ENCODE measurements at places on chromosomes 2 and 18.
A peak's percentile ranks its signal among the peaks of the same experiment; 100 is the strongest.

DNA sequence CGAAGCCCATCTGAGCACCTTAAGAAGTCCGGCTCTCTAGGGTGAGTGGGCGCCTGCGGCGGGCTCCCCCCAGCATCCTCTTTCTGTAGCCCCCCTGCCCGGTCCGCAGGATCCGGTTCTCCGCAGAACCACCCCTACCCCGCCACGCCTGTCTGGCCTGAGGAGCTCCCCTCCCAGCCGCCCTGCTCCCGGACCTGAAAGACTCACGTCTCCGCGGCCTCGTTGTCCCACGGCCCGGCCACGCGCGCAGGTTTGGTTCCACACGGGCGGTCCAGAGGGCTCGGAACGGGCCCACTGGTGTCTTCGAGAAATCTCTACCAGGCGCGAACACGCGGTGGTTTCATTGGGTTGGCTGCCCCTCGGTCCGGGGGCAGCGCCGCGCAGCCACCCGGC, 237 bp downstream of the SLC39A6 start:
- no peak for DNase-seq

- DNase-seq: peak; percentile 32
Measured at GRCh38 chr2:26852405-26853306, 4.7 kb downstream of the DPYSL5 start.

DNA sequence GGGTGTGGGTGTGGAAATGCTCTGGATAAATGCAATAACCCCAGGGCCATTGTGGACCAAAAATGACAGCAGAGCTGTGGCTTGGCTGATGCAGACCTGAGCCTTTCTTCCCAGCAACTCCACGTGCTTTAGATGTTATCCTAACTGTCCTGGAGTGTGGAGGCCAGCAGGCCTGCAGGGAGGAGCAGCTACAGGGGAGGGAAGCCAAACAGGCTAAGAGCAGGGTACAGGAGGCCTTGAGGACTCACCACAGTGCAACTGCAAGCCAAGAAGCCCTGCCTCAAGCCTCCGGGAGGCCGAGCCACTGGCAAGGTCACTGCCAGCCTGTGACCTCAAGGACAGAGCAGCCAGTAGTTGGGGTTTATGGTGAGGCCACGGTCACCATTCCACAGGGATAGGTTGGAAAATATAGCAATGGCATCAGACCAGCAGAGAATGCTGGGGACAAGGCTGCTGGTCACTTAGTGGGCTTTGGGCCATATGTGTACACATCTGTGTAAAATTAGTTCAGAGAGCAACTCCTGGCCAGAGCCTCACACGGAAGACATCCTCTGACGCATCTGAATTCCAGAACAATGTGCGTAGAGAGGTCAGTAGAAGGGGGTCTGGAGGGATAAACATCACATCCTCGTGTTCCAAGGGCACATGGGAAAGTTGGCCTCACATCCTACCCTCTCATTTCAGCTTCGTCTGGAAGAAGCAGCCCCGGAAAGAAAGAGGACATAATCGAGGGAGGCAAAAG, 76.2 kb upstream of the UPP2 start:
- DNase-seq: peak; percentile 17

DNA sequence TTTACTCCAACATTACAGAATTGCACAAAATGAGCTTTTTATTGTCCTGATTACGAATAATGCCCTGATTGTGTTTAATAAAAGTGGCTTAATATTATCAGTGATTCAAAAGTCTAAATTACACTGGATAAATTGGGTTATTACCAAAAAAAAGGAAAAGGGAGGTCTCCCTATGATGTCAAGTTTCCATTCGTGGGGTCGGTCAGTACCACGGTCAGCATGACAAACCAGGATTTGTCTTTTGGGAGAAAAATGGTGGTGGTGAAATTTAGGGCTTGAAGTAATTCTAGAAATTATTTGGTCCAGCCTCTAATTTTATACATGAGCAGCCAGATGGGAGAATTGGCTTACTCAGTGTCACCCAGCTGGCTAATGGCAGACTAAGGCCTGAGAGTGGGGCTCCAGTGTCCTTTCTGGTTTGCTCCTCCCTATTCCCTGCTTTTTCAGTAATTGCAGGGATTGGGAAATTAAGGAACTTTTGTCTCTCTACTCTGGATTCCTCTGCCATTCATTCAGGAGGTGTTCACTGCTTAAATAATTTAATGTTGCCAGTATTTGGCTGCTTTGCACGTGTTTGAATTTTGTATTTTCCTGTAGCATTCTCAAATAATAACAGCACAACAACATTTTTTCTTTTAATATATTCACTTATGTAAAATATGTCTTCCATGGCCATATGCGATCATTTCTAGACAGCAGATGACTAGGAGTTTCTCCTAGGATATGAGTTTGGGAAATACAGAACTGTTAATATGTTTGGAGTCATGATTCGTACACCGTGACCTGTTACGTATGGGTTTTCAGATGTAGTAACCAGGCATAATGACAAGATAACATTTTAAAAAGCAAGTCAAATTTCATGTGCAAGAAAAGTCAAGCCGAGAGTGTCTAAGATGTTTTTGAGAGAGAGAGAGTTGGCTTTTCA, 128.9 kb upstream of the NOSTRIN start:
- DNase-seq: no peak

- no peak for DNase-seq
Measured at GRCh38 chr2:157431176-157431575, 12.7 kb downstream of the CYTIP start.

DNA sequence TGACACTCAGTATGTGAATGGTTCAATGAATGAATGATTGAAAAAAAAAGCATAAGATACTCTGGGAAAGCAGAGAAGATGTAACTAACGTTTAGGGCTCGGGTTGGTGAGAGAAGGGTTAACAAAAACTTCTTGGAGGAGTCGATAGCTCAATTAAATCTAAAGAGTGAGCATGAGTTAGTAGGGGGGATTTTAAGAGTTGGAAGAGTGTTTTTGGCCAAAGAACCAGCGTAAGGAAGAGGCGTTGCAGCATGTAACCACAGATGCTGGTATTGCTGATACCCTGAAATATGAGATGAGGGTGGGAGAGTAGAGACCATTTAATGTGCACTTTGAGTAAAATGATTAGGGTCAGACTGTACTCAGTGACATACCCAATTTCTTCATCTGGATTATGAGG, 14.5 kb downstream of the ARHGAP28 start:
- DNase-seq: no peak
